Fibroblast of lung (primary cell): ENCODE measurements at places on chromosomes 13 and 19.

DNA sequence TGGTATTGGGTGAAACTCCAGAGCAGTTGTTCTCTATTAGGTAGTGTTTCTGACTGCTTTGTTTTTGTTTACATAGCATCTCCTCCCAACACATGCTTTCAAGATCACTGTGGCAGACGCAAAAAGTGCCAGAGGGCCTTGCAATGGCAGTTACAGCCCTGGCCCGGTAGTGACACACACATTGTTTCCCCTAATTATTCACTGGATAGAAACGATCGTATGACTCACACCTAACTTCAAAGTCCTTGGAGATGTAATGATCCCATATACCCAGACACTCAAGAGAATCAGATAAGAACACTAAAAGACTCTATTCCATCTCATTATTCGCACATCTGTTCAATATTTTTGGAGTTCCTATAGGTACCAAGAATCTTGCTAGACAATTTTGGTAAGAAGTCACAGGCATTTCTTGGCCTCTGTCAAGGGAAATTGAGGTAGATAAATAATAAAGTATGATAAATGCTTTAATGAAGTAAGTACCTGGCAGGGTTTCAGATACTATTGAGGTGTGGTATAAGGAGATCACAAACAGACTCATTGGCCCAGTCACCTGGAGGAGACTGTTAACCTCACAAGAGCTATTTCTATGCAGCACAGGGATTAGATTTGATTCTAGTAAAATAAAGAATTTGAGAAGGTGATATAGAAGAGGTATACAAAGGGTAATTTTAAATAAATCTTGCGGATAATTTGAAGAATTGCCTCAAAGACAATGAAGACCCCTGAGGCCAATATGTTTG is 485.3 kb downstream of the SLITRK6 start:
- peak; percentile 77 for DNase-seq

DNA sequence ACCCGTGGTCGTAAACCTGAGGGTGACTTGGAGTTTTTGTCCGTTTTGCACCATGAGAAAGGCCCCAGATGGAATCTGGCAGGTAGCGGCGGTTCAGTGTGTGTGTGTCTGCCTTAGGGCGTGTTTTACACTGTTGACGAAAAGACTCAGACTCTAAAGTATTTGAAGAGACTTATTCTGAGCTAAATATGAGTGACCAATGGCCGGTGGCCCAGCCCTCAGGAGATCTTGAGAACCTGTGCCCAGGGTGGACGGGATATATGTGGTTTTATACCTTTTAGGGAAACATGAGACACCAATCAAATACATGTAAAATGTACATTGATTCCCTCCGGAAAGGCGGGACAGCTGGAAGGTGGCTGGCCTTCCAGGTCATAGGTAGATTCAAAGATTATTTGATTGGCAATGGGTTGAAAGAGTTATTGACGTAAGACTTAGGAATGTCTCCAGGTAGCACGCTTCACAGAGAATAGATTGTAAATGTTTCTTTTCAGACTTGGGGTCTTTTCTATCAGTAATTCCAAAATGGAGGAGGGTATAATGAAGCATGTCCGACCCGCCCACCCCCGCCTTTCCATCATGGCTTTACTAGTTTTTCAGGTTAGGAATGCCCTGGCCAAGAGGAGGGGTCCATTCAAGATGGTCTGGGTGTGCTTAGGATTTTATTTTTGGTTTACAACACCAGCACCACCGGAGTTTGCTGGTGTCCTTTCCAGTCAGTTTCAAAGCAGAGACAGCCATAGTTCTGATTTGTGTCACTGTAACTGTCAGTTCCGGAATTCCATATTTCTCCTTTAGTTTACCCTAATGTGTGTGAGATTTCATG is 1.0 kb upstream of the ZNF529 start:
- peak; percentile 58 for DNase-seq

DNA sequence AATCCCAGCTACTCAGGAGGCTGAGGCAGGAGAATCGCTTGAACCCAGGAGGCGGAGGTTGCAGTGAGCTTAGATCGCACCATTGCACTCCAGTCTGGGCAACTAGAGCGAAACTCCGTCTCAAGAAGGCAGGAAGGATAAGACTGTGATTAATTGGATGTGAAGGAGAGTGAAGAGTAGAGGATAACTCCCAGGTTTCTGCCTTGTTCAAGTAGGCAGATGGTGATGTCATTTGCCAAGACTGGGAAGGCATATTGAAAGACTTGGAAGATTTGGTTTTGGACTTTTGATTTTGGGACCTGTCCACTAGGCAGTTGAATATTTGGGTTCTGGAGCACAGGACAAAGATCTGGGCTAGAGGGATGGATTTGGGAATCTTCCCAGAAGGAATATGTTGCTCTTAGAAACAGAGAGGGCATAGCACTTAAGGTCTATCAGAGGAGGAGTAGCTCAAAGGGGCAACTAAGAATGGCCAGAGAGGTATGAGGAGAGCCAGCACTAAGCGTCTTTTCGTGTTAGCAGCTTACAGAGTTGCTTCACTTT is 20.0 kb downstream of the GARRE1 start:
- DNase-seq = no peak

DNA sequence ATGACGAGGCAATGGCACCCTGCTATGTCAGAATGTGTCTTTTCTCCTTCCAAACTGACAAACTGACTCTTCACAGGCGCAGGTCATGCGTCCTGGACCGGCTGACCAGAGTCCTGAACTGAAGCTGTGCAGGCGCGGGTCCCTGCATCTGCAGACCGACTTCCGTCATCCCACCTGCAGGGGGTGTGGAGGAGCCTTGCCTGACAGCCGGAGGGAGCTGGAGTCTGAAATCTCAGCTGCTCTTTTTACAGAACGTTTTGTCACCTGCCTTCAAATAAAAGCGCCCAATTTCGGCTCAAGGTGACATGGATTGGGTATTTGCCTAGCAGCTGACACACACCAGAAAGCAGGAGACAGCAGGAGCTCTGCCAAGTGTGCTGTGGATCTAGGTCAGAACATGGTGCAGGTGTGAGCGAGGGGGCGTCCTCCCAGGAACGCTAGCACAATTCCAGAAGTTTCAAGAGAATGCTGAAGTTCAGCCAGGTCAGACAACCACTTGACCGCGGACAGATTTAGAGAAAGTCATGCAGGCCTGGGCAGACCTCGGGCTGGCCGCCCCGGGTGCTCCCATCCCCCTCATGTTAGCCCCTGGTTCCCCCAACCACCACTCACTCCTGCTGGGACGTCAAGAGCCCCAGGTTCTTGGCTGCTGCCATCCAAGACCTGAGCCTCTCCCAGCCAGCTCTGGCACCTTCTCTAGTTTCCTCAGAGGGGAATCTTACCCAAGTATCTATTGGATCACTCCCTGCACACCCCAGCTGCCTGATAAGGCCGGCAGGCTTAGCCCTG is 32.8 kb downstream of the ELL start:
- no peak for DNase-seq

DNA sequence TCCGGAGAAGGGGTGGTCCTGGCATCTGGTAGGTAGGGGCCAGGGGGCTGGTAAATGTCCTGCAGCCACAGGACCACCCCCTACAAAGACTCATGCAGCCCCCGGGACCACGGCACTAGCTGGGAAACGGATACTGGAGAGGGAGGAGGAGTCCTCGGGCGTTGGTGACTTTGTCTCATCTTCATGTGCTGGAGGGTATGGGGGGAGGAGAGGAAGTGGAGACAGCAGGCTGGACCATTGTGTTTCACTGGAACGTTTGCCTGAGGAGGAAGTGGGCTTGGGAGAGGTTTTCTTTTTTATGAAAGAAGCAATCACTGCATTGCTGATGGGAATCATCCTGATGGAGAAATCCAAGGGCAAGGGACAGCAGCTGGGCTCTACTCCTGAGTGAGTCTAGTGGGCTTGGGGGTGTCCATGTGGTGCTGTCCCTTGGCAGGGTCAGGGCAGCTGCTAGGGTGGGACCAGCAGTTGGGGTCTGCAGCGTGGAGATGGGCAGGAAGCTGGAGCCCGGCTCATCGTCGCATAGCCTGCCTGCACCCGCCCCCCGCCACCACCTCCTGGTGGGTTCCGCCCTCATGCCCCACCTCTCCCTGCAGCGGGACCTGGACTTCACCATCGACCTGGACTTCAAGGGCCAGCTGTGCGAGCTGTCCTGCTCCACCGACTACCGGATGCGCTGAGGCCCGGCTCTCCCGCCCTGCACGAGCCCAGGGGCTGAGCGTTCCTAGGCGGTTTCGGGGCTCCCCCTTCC is 1.7 kb upstream of the ADM5 start:
- no peak for DNase-seq

- DNase-seq = no peak
These were observed 14.0 kb downstream of the GRAMD1A start for GRCh38 chr19:35013820-35014754.

DNA sequence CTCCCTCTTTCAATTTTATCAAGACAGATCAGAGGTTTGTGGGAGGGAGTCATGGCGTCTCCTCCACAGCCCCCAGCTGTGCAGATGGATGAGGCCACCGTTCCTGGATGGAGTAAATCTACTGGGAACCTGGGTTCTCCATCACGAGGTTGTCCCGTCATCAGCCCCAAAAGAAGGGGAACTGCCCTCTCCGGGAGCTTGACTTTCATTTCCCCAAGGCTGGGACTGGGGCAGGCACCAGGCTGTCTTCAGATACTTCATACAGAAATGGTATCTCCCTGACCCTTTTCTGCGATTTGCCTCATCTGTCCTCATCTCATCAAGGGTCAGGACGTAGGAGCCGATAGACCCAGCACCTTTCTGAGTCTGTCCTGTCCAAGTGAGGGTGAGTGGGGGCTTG is 9.8 kb downstream of the LILRB2 start:
- no peak for DNase-seq

- DNase-seq = no peak
These were observed 13.4 kb upstream of the ZNF358 start for GRCh38 chr19:7502552-7502951.

- DNase-seq = no peak
These were observed 5.8 kb downstream of the KRTDAP start for GRCh38 chr19:35484252-35485036.

- peak; percentile 40 for DNase-seq
These were observed at the start of gene CTXN1 for GRCh38 chr19:7926021-7926726. Gene CTXN1 (minus strand): TSS chr19:7926135. CDS start chr19:7925538, 597 bp downstream.

DNA sequence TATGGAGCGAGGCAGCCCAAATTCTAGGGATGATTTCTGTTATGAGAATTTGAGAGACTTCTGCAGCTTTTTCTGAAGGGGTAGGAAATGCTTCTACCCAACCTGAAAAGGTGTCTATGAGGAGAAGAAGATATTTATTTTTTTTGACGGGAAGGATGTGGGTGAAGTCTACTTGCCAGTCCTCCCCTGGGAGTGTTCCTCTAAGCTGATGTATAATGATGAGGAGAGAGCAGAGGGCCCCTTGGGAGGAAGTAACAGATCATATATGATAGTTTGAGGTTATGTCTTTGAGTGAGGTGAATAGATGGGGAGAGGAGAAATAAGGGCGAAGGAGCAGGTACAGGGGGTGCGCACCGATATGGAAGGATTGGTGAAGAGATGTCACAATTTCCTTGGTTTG is 910.6 kb upstream of the SLITRK5 start:
- no peak for DNase-seq

DNA sequence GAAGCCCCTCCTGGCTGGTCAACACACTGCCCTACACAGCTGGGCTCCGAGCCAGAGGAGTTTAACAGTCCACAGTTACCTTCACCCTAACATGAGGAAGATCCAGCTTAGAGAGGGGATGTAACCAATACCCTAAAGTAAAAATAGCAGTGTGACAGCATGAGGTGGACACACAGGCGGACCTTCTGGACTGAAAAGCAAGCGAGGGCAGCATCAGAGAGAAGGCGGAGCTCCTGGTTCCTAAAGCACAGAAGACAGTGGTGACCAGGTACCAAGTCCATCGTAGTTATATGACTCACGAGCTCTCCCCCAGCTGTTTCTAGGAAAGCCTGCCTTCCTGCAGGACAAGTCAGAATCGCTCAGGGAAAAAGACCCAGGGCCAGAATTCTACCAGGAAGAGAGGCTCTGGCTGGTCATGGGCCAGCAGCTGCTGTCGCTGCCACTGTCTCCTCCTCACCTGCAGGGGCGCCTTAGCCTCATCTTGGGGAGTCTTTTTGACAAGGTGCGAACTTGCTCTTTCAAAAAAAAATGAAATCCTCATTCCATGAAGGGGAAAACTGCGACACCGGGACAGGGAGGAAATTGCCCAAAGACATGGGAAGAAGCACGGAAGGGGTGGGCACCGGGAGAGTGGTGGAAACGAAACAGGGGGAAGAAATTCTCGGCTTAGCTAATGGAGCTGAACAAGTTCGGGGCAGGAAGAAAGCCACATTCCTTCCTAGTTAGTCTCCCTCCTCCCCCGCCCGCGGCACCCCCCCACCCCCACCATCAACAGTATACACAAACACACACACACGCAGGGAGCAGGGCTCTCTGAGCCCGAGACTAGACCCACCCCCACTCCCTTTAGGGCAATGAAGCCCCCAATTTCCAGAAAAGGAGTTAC is 1.7 kb downstream of the ELL start:
- DNase-seq = peak; percentile 85

DNA sequence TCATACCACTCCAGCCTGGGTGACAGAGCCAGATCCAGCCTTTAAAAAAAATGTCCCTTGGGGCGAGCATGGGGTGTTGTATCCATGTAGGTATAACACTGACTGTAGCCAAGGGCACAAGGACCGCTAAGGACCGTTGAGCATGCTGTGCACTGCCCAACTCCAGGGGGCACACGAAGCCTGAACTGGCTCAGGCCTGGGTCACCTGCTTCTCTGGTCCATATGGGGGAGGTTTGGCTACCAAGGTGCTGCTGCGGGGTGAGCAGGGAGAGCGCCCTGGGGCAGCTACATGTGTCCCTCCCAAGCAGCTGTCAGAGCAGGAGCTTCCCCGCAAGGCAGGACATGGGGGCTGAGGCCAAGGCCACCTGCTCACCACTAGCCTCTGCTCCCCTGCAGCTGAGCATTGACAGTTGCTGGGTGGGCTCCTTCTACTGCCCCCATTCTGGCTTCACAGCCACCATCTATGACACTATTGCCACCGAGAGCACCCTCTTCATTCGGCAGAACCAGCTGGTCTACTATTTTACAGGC is 16.3 kb downstream of the CATSPERG start:
- DNase-seq = no peak

DNA sequence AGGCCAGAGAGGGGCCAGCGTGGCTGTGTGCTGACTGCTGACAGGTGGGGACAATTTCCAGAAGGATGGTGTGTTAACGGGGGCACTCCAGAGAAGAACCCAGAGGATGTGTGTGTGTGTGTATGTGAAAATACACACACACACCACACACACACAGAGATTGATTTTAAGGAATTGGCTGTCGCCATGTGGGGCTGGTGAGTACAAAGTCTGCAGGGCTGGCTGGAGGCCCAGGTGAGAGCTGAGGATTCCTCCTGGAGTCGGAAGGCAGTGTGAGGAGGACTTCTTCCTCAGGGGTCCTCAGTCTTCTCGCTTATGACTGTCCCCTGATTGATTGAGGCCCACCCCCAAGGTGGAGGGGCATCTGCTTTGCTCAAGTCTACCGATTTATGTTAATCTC is 7.6 kb upstream of the GJB6 start:
- no peak for DNase-seq

DNA sequence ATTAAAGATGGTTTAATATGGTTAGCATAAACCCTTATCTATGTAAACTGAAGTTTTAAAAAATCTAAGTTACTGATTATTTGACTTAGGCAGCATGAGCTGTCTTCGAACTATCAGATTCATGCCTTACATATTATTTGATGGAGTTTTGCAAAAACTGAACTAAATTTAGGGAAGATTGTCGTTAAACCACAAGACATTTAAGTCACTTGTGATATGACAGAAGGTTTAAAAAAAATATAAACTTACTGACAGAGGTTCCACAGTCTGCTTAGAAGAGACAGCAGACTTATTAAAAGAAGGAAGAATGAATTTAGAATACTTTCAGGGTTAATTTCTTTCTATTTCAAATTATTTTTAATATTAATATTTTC is 110.9 kb upstream of the FRY start:
- no peak for DNase-seq

GRCh38 chr13:102033857-102034331 is 368.0 kb downstream of the FGF14 start:
- DNase-seq = no peak

- peak; percentile 50 for DNase-seq
These were observed 413 bp downstream of the N4BP2L2 start for GRCh38 chr13:32538143-32538620.
